ENCODE measurements at places on chromosomes 5 and 9.

DNA sequence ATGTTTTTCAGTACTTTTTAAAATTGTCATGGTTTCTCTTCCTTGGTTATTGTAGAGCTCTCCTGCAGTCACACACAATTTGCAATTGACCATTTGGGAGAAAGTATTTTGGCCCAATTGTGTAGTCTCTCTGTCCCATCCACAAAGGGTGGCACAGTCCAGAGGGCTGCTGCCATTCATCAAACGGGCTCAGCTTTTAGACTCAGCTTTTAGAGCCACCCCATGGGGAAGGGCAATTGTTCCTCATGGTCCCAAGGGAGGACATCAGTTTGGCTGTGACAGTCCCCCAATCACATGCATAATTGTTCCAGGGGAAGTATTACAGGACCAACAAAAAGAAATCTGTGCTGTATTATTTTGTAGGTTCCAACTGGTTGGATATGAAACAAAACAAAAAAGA, 207.6 kb downstream of the ZNF462 start:
- DNase-seq: no peak

- no peak for DNase-seq
Observed at GRCh38 chr9:96612966-96613589, 6.6 kb downstream of the CDC14B start.

DNA sequence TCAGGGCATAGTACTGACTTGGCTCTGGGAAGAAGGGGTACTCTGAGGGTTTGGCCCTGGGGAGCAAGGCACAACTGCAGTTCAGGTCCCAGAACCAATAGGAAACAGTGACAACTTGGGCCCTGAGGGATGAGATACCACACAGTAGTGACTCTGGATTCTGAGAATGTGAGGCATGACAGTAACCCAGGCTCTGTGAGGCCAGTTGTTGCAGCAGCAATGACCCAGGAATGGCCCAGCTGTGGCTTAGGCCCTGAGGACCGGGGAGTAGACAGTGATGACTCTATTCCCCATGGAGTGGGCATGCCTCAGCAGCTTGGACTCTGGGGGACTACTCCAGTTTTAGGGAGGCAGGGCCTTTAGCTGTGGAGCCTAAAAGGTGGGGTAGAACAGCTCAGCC, 21.5 kb upstream of the NFIL3 start:
- no peak for DNase-seq

GRCh38 chr5:124337996-124338395, 408.4 kb downstream of the ZNF608 start:
- no peak for DNase-seq

DNA sequence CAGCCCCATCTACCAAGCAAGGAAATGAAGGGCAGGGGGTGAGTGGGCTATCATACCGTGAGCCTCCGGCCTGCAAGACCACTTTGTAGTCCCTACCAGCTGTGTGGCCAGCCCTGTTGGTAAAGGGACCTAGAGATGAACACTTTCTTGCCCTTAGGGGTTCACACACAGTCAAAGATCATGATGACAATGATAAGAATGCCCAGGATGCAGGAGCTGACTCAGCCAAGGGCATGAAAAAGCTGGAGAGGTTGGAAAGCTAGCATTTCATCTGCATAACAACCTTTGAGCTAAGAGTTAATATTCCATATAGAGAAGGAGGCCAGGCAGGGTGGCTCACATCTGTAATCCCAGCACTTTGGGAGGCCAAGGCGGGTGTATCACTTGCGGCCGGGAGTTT, 19.2 kb upstream of the FGFR4 start:
- no peak for DNase-seq

DNA sequence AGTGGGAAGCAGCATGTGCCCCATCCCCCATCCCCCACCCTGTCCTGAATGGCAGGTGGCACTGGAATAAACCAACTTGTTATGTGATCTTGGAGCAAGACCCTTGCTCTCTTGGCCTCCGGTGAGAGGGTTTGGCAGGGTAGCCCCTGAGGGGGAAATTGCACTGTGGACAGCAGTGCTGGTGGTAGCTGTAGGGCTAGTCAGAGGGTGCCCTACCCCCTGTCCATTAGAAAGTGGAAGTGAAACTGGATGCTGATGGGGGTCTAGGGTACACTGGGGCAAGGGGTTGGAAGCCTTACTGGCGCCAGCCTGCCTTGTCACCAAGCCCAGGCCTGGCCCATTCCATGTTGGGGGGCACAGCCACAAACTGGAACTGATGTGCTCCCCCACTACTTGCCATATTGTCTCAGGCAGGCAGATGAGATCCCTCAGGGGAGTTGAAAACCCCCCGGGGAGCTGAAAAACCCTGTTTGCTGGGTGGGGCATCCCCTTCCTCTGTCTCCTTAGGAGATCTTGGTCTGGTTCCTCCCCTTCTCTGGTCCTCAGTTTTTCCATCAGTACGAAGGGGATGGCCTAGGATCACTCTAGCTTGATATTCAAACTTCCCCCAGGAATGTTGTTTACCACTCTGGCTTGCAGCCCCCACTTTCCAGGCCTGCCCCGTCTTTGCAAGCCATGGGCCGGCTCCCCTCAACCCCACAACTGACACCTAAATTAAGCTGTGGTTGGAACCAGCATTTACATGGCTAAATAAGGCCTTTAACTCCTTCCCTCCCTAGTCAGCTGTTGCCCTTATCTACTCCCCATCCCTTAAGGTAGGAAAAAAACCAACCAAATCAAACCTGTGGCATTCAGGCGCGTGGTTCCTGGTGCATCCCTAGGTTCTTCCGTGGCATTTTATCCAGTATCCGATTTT, 14.4 kb upstream of the SYNPO start:
- no peak for DNase-seq

DNA sequence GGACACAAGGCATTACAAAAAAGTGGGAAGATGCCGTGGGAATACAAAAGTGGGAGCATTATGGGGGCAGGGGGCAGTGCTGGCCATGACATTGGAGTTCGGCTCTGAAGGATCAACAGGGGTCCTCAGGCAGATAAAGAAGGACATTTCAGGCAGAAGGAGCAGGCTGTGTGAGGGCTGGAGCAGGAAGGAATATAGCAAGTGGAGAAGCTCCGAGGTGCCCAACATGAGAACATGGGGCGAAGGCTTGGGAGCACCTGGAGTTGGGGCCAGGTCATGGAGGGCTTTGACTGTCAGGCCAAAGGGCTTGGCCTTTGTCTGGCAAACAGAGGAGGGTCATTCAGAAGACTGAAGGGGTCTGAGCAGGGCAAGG, 2.5 kb downstream of the B4GALT7 start:
- peak; percentile 36 for DNase-seq

All from SJSA1 (cell line).